ENCODE measurements at places on chromosomes 11 and 22. TPM values are rescaled to one million over a fixed set of nuclear protein-coding genes. Genes with fewer than 3 reads are reported as not detected.

PLEKHA7 gene
- total RNA-seq, result 3.1 TPM

TBX10 gene
- not detected for total RNA-seq

PRRG4 gene
- total RNA-seq, result not detected

MPEG1 gene
- not detected for total RNA-seq

ZBED5 gene
- total RNA-seq, result 19.5 TPM

F2 gene
- total RNA-seq, result not detected

OR6T1 gene
- total RNA-seq, result not detected

RAC2 gene
- 55.3 TPM for total RNA-seq

GLYAT gene
- total RNA-seq, result not detected

FCHSD2 gene
- 4.5 TPM for total RNA-seq

SLC37A4 gene
- total RNA-seq, result 24.1 TPM

TRPC6 gene
- total RNA-seq, result 1.5 TPM

LIF gene
- 2.4 TPM for total RNA-seq

SLC22A12 gene
- not detected for total RNA-seq

PTPRCAP gene
- total RNA-seq, result 0.45 TPM

NEFH gene
- 2.1 TPM for total RNA-seq

ZC3H7B gene
- 47.7 TPM for total RNA-seq

FAM181B gene
- total RNA-seq, result not detected

ESAM gene
- under 0.01 TPM for total RNA-seq

Data from bronchus fibroblast of lung (primary cell).